ENCODE measurements at places on chromosomes 12 and 14.
A peak's percentile ranks its signal among the peaks of the same experiment; 100 is the strongest.

GRCh38 chr12:48980953-48981756, 3.0 kb downstream of the WNT1 start:
- DNase-seq = peak; percentile 82

DNA sequence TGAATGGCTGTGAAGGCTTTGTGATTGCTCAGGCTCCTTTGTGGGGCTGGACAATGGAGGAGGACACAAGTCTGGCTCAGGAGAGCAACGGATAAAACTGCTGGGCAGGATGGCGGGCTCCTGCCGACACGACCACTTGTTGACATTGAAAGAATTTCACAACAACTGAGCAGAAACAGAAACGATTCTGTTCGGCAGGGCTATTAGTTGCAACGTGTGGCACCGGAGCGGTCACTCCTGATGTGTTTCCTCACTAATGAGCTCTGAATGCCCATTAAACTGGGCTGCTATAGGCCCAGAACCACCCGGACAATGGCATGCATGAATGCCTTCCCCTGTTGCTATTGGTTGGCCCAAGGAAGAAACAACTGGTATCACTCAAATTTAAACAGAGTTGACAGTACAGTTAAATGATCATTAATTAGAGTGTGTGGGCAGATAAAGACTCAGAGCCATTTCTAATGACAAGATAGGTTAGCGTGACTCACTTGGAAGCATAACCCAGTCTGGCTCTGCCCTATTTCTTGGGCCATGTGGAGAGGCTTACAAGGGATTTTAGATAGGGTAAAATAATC, 142.9 kb downstream of the ASCL1 start:
- DNase-seq = no peak

DNA sequence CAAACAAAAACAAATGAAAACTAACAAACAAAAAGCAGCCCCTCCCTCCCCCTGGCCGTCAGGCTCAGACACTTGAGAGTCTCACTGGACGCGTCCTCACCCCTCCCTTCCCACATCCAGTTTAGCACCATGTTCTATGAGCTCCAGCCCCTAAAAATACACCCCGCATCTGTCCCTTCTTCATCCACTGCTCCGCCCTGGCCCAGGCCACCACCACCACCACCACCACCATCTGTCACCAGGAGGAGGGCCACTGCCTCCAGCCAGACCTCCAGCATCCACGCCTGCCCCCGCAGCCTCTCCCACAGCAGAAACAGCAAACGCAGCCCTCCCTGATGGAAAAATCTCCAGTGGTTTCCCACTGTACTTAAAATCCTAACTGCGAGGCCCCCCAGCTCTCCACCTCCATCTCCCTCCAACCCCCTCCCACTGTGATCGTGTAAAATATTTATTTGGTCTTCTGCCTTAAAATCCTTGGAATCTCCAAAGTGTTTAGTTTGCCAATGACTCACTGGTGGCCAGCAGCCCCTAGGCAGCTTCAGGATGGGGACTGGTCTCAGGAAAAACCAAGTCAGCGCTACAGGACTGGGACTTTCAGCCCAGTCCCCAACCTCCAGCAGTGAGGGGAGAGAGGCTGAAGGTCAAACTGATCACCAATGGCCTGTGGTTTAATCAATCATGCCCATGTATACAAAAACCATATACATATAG, 95.1 kb downstream of the SCARB1 start:
- DNase-seq = peak; percentile 82

DNA sequence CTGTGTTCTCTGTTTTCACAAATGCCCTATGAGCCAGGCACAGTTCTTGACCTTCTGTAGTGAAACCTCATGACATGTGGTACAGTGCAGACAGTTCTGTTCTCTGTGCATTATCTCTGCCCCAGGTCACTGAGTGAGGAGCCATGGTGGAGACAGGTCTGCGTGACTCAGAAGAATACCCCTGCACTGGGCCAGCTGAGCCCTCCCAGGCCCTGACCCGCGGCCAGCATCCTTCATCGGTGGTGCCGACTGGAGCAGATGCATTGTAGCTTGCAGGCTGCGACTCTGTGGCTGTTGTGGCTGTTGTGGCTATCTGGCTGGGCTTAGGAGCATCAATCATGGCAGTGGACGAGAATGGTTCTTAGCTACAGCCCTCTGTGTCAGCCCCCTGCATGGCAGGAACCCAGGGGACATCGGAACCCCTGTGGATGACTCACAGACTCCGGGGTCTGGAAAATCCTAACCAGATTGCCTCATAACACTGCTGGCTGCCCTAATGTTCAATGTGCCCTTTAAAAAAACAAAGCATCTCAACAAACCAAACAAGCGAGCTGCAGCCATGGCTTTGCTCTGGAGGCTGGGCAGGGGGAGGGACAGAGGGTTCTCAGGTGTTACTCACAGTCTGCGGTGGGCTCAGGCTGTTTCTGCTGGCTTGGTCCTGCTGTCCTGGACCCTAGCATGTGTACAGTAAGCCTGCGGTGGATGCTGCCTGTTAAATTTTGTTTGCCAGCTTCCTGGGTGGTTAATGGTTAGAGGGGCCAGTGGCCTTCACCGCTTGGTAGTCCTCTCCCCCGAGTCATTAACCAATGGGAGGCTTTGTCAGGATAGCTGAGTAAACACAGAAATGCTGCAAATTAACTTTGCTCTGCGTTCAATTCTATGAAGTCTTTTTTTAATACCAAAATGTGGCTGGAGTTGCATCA, at the start of gene SERPINA6:
SERPINA6 (minus strand) TSS at position 689 of the 923 bp plus-strand sequence. CDS start 8,688 bp downstream, outside the sequence.
- peak; percentile 72 for DNase-seq

DNA sequence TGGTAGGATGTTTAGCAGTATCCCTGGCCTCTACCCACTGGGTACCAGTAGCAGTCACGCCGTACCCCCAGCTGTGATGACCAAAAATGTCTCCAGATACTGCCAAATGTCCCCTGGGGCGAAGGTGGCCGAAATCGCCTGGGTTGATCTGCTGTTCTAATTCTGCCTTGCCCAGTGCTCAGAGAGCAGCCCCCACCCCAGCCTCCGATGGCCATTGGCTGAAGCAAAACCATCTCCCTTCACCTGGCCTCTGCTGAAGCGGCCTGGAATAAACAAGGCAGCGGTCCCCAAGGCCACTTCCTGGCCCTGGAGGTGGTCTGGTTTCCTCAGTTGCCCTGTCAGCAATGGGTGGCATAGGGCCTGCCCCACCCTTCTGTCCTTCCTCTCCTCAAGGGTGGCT, 298.4 kb downstream of the CACNA1C start:
- DNase-seq = peak; percentile 50

DNA sequence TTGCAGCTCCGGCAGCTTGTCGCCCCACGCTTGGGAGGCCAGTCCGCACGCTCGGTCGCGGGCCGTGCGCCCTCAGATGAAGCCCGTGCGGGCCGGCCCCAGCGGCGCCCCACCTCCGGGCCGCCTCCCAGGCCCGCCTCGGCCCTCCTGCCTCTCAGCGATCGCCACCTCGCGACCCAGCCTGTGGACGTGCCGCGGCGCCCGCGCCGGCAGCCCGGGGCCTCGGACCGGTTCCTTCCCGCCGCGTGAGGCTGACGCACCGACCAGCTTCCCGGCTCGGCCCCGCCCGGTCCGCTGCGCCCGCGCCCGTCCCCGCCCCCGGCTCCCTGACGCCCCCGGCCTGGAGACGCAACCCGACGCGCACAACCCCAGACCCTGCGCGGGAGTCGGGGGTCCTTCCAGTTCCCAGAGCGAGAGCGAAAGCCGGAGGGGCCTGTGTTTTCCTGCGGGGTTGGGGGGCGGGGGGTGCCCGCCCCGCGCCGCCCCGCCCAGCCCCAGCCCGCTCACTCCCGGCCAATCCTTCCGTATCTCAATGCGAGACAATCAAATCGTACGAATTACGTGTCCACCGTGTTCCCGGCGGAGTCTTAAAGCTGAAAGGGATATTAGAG, at the start of gene ERO1A:
ERO1A (minus strand) TSS at position 78 of the 611 bp plus-strand sequence; CDS start at position 1, 77 bp downstream.
- DNase-seq = peak; percentile 85

DNA sequence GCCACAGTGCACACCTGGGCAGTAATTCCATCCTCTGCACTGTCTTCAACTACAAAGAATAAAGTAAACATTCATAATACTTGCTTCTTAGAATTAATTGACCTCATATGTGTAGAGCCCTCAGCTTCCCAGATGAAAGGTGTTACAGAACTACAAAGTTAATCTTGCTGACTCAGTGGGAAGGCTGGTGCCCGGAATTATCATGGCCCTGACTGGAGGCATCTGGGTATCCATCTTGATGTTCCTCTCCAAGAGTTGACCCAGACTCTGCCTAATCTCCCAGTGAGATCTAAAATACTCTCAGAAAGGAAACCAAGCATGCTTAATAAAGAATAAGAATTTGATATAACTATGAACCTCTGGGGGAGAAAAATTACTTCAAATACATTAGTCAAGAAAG, 147.0 kb upstream of the ARID2 start:
- no peak for DNase-seq

DNA sequence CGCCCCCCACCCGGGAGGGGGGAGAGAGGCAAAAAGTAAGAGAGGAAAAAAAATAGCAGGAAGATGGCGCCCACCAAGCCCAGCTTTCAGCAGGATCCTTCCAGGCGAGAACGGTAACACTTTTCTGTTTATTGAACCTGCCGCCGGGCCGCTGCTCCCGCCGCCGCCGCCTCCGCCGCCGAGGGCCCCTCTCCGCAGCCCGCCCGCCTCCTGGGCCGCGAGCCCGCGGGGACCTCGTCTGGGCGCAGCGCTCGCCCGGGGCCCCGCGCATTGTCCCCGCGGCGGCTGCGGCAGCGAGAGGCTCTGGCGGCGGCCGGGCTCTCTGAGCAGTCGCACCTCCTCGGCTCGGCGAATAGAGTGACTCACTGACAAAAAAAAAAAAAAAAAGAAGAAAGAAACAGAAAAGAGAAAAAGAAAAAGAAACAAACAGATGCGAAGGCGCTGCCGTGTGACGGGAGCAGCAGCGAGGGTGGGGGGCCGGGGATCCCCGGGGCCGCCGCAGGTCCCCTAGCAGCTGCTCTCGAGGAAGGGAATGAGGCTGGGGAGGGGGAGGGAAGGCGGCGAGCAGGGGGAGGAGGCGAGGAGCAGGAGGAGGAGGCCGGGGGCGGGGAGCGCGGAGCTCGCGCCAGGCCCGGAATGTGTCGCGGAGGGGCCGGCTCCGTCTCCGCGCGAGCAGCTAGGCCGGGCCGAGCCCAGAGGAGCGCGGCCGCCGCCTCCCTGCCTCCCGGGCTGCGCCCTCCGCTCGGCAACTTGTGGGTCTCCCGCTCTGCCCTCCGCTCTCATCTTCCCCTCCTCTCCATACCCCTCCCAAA, 781 bp downstream of the NPAS3 start:
- DNase-seq = peak; percentile 85

Measured in islet precursor cell (in vitro differentiated cells).